Fibroblast of gingiva (primary cell): ENCODE measurements at places on chromosomes 16 and 17.
A peak's percentile ranks its signal among the peaks of the same experiment; 100 is the strongest.

GRCh38 chr17:57442401-57442823, 186.1 kb downstream of the MSI2 start:
- no peak for DNase-seq

DNA sequence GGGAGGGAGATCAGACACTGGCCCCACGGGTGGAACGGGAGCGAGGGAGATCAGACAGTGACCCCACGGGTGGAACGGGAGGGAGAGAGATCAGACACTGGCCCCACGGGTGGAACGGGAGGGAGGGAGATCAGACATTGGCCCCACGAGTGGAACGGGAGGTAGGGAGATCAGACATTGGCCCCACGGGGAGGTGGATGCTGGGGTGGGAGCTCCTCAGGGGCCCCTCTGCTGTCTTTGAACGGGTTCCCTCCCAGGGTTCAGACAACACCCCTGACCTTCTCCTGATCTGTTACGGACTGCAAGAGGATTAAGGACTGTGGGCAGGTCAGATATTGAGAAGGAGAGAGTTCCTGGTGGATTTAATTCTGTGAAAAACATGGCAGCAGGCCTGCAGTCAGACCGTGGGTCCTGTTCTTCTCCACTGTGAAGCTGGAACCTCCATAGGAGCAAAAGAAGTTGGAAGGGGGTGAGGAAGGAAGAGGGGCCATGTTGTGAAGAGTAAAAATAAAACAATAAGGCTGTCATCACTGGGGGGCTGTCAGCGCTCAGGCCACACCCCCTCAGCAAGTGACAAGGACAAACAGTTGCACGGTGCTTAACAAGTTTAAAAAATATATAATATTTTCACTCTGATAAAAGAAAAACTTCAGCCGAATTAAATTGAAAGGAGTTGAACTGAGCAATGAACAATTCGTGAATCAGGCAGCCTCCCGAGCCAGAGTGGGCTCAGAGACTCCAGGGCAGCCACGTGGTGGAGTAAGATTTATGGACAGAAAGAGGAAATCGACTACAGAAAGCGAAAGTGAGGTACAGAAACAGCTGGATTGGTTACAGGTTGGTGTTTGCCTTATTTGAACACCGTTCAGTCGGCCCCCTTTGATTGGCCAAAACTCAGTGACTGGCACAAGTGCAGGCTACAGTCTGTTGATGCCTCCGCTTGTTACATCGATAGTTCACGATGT, 348.7 kb upstream of the TNRC6C start:
- DNase-seq, result no peak

DNA sequence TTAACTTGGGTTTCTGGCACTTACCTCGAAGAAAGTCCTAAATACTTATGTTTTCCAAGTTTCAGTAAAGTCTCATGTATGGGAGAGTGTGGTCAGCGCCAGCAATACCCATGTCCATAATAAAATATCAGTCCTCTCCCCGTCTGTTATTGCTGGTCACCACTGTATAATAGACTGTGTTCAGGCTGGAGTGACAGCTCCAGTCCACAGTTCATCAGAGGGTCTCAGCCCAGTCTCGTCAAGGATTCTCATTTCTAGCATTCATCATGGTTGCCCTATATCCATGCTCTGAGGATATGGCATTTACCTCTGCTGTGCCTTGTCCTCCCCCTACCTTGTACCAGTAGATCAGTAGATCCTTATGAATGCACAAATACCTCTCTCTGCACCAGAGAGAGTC, 384.5 kb downstream of the NPIPA7 start:
- DNase-seq, result no peak

DNA sequence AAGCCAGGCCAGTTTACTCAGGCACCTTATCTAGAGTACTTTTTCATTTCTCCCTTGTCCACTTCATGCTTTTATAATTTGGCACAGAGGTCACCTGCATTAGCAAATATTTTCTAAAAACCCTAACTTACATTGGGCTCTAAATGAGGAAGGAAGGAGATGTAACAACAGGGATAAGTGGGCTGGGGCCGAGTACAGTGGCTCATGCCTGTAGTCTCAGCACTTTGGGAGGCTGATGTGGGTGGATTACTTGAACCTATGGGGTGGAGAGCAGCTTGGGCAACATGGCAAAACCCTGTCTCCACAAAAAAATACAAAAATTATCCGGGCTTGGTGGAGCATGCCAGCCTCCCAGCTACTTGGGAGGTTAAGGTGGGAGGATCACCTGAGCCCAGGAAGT, 55.9 kb downstream of the TMEM100 start:
- no peak for DNase-seq

DNA sequence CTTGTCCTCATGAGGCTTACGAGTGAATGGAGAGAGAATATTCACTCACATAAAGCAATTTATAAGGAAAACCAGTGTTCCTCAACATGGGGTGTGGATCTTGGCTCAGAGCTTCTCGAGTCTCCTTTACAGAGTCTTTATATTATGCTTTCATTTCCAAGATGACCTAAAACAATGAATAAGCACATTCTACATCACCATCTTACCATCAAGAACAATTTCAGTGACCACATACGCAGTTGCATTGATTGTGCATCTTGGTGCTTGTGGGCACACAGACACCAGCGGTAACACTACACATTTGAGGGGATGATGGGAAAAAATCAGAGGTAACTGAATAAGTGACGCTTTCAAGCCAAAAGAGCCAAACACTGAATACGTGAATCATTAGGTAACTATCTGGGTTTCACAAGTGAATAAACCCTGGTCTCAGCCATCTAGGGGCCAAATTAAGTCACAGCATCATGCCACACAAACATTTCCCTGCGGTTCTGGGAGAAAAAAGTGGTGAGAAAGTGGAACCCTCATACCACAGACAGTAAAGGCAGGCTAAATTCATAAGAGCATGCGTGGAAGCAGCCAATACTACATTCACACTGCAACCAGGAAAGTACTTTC, 9.4 kb downstream of the CWC25 start:
- DNase-seq, result peak; percentile 59

- DNase-seq, result no peak
Observed at GRCh38 chr16:16083421-16084156, 134.2 kb downstream of the ABCC1 start.

DNA sequence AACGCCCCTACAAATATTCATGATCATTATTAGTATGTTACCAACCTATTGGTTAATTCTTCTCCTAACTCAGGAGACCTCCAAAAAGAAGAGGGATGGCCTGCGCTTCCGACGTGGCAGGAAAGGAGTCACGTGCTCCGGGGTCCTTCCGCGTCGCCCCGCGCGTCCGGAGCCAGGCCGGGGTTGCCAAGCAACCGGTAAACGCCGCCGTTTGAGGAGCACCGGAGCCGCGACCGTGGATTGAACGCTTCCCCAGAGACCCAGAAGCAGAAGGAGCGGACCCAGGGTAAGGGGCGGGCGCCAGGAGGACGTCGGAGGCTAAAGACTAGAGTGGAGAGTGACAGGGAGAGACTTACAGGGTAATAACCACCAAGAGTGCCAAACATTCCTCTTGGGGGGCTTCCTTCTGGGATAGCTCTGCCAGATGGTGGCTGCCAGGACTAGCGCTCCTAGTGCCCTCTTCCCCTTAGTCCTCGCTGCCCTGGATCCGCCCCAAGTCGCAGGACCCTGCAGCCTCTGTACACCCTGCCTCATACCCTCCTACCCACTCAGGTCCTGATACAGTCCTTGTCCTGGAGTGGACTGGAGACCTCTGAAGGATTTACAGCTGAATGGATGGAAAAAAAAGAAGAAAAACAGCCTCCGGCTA, at the start of gene DNAI2:
DNAI2 (plus strand) TSS at position 175 of the 649 bp plus-strand sequence. CDS start 7,584 bp downstream, outside the sequence.
- DNase-seq, result no peak

DNA sequence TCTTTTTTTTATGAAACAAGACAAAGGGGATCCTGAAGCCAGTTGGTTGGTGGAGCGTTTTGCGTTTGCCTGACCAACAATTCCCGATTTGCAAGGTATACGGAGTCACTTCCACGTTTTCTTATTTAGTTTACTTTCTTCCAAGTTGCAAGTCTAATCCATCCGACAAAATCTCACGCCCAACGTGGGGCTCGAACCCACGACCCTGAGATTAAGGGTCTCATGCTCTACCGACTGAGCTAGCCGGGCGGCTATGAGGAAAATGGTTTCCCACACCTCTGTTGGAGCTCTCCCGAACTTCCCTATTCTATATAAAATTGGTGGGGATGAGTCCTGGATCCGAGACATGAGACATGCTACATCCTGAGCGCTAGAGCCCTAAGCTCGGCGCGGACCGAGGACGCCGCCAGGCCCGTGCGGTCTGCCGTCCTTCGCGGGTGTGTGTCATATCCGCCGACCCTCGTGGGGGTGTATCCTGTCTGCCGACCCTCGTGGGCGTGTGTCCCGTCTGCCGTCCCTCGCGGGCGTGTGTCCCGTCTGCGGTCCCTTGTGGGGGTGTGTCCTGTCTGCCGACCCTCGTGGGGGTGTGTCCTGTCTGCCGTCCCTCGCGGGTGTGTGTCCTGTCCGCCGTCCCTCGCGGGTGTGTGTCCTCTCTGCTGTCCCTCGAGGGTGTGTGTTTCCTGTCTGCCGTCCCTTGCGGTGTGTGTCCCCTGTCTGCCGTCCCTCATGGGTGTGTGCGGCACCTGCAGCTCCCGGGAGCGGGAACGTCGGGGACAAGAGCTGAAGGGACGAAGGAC, 22.6 kb downstream of the ZNF213 start:
- DNase-seq, result peak; percentile 94

DNA sequence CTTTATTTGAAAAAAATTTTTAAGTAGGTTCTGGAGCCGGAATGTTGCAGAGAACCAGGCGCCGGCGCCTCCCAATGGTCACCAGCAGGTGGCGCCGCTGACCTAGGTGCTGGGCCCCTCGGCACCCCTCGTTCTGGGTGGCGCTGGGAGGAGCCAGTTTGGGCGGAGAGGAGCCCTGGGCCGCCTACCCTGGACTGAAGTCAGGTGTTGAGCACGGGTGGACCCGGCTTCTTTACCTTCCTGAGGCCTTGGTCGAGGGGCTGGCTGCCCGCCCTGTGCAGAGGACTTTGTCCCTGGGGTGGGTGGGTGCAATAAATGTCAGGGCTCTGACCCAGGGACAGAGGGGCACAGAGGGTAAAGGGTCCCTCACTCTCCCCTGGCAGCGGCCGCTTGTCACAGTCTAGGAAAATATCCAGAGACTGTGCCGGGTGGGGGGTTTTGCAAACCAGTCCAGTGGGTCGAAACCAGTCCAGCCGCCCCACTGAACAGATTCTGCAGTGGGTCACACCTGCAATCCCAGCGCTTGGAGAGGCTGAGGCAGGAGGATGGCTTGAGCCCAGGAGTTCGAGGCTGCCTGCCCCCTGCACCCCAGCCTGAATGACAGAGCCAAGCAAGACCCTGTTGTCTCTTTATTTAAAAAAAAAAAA, 30.1 kb upstream of the TNFRSF13B start:
- peak; percentile 49 for DNase-seq

DNA sequence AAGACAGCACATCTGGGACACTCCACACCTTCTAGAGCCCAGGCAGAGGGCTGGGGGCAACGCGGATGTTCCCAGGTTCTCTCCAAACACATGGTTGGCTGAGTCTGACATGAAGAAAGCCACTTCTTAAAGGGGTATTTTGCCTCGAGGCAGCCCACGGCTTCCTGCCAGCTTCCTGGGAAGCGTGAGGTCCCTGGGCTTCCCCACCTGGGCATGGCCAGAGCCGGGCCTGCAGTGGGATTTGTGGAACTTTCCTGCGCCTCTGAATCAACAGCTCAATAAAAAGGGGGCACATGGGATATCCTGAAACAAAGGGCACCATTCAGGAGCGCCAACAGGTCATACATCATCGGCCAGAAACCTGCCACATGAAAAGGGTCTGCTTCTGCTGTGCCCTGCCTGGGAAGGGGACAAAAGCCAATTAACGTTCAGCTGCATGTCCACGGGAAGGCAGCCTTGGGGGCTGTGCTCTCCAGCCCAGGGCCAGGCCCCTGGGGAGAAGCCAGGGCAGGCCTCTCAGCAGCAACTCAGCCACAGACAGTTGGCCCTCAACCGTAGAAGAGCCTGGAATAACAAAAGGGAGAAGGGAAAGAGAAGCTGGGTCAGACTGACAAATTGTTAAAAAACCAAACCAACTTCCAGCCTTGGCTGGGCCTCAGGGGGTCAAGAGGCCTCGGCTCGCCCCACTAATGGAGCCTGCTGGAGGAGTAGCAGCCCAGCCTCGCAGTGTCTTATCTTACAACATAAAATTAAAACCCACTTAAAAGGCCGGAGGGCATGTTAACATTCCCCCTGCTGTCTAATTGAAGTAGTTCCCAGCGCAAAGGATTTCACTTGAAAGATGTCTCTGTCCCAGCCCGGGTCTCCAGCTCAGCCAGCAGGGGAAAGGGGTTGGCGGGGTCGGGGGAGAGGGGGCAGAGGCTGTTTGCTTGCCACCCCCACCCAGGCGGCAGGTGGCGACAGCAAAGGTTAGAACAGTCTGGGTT, 34.2 kb downstream of the TBX4 start:
- DNase-seq, result no peak

DNA sequence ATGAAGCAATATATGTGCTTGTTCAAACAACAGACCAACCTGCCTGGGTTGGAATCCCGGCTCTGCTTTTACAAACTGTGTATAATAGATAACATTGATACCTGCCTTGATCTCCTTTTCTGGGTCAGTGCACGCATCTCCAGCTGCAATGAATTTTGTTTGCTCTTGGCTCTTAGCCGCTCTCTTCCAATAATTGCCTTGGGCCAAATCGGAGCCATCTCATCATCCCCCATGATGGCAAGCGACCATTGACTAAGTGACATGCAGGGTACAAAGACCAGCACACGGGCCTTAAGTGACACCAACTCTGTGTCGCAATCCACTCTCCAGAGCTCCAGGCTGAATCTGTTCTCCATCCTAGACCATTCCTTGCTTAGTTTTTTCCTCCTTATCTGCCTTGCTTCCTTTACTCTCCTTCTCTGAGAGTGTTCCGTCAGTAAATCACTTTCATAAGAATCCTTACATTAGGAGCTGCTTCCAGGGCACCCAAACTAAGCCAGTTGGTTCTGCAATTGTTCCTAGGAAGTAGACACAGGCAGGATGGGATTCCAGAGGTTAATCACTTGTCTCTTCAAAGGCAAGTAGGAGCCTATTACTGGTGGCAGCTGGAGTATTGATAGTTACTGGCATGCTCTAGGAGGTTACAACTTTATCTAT, 134.2 kb downstream of the ABCA8 start:
- DNase-seq, result no peak

- DNase-seq, result no peak
Observed at GRCh38 chr17:27354051-27354490, 60.2 kb downstream of the WSB1 start.
